ENCODE measurements at places on chromosomes 4 and X. TPM values are rescaled to one million over a fixed set of nuclear protein-coding genes. Genes with fewer than 3 reads are reported as not detected.

NLGN3 gene
- total RNA-seq, result 0.20 TPM

KLHL34 gene
- not detected for total RNA-seq

RWDD4 gene
- total RNA-seq, result 18.6 TPM

TBCK gene
- total RNA-seq, result 4.9 TPM

FGFRL1 gene
- total RNA-seq, result 48.2 TPM

MAGEA11 gene
- total RNA-seq, result not detected

TRPC5OS gene
- total RNA-seq, result not detected

SLC9B1 gene
- not detected for total RNA-seq

FAM156B gene
- total RNA-seq, result 29.0 TPM

ADD1 gene
- 132 TPM for total RNA-seq

TGIF2LX gene
- total RNA-seq, result not detected

DNA sequence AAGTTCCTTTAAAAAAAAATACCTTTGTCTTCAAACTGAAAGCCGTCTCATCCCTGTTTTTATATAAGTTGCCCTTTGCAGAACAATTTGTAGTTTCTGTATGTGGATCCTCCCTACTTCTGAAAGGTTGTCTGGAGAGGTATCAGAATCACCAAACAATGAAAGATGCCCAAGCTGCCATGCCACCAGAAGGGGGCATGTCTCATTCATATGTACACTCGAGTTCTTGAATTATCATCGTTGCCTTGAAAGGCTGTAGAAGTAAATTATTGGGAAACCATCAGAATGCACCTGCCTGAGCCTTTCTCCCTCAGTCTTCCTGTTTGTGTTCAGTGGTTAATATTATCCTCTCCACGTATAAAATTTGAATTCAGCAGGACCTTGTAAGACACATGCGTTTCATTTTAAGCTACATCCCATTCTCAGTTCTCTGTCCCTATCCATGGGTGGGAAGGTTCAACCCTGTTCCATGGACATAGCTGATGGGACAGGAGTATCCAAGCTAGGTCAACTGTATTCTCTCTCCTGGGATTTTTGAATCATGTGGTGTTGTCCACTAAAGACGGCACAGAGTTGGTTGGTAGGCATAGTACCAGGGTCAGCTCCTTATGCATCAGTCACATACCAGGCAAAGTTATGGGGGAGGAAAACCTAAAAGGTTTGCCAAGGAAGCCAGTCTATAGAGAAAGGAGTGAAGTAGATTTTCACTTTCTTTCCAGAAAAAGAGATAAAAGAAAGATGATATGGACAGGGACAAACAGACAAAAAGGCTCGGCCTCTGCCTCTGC is 24.0 kb downstream of the GALNT7 start:
- DNase-seq, result peak; percentile 48

GRCh38 chrX:75074475-75074874 is 81.6 kb downstream of the ABCB7 start:
- no peak for DNase-seq

- no peak for DNase-seq
Observed at GRCh38 chr4:76611616-76612207, 176.7 kb downstream of the SHROOM3 start.

DNA sequence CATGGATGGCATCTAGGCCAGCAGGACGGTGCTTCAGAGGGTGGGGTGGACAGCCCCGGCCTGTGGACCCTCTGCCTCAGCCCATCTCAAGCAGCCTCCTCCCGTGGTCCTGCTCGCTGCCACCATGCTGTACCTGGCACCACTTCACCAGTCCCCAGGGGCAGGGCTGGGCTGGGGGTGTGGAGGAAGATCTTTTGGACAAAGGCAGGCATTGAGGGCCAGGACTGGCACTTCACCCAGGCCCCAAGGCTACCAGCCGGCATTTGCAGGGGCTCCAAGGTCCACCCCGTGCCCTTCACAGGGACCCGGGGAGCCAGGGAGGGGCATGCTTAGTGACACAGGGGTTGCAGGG is 713 bp downstream of the PLXNB3 start:
- DNase-seq, result no peak

- DNase-seq, result no peak
Observed at GRCh38 chrX:124354648-124355047, 8.3 kb downstream of the SH2D1A start.

DNA sequence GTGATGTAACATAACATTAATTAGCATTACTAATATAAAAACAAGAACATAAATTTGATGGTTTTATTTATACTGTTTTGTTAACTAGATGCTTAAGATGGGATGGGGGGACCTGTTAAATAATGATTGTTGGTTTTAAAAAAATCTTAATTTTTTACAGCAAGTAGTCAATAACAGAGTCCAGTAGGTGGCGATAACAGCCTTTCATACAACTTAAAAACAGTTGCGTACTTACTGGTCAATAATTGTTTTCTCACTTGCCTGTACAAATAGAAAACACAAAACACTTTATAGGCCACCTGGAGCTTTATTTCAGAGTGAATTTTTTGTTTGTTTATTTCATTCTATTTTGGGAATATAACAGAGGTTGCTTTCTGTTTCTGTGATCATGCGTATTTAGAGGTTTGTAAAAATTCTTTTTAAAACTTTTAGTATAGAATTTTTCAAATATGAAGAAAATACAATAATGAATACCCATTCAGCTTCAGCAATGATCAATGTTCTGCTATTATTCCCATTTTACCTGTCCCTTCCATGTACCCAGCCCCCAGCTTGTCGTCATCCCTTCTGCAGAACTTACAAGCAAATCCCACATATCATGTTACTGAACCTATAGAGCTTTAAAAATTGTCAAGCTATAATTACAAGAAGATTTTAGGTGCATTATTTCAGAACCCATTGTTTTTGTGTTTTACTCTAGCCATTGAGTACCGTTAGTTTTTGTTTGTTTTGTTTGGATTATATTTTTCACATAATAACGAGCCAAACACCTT is 97.1 kb downstream of the MRPL1 start:
- DNase-seq, result peak; percentile 19

- no peak for DNase-seq
Observed at GRCh38 chr4:124486423-124486822, 226.1 kb downstream of the ANKRD50 start.

DNA sequence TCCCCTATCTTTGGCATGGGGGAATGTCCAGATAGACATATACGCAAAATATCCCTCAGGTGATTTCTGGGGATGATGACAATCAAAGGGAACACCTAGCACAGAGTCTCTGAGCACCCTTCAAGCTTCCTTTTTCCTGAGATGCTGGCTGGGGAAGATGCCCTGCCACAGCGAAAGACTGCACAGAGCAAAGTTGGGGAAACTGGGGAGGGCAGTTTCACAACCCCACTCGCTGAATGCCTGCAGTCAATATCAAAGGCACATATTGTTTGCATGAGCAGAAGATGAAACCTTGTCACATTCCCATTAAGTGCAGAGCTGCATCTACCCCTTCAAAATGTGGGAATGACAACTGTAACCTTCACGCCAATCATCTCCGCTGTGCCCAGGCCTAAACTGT is 2.6 kb downstream of the GPC4 start:
- no peak for DNase-seq

- DNase-seq, result no peak
Observed at GRCh38 chr4:185834088-185834487, 22.1 kb upstream of the SORBS2 start.

DNA sequence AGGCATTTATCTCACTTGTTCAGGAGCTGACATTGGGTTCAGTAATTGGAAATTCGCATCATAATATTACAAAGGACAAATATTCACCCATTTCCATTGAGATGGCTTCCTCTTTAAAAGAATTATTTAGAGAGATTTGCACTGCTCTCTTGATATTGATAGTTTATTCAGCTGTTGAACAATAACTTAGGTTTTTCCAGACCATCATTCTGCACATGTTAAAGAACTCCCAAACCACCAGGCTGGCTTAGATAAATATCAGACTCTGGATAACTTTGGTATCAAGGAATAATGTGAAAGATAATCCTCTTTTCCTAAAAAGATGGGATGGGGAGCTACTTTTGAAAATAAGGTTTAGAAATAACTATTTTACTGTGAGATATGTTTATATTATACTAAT is 154.0 kb downstream of the GASK1B start:
- DNase-seq, result no peak

- peak; percentile 84 for DNase-seq
Observed at GRCh38 chrX:3286196-3286945, 60.1 kb downstream of the MXRA5 start.

GRCh38 chr4:123312116-123312515 is 84.5 kb upstream of the SPRY1 start:
- no peak for DNase-seq

DNA sequence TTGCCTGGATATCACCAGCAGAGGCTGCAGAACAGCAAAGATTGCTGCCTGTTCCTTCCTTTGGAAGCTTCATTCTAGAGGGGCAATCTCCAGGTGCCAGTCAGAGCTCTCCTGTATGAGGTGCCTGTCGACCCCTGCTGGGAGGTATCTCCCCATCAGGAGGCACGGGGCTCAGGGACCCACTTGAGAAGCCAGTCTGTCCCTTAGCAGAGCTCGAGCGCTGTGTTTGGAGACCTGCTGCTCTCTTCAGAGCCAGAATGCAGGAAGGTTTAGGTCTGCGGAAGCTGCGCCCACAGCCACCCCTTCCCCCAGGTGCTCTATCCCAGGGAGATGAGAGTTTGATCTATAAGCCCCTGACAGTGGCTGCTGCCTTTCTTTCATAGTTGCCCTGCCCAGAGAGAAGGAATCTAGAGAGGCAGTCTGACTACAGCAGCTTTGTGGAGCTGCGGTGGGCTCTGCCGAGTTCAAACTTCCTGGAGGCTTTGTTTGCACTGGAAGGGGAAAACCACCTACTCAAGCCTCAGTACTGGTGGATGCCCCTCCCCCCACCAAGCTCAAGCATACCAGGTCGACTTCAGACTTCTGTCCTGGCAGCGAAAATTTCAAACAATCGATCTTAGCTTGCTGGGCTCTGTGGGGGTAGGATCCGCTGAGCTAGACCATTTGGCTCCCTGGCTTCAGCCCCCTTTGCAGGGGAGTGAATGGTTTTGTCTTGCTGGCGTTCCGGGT is 57.9 kb downstream of the DKK2 start:
- DNase-seq, result no peak

DNA sequence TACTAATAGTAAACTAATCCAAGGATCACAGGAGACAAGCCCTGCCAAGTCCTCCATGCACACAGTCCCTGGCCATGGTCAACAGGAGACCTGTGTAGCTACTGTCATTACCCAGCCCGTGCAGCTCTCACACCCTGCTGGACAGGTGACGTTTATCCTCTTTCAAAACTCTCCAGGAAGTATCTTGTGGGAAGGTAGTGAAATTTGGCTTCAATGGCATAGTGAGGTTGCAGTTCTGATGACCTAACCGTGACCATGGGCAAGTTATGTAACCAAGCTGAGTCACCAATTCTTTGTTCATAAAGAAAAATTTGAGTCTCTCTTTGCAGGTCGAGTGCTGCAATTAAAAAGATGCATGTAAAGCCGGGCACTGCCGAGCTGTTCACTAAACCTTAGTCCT is 11.3 kb upstream of the SLC2A9 start:
- DNase-seq, result peak; percentile 76

GRCh38 chr4:88659055-88659889 is 38.4 kb downstream of the NAP1L5 start:
- peak; percentile 59 for DNase-seq

GRCh38 chrX:154490021-154490413 is 412 bp downstream of the SLC10A3 start:
- no peak for DNase-seq

DNA sequence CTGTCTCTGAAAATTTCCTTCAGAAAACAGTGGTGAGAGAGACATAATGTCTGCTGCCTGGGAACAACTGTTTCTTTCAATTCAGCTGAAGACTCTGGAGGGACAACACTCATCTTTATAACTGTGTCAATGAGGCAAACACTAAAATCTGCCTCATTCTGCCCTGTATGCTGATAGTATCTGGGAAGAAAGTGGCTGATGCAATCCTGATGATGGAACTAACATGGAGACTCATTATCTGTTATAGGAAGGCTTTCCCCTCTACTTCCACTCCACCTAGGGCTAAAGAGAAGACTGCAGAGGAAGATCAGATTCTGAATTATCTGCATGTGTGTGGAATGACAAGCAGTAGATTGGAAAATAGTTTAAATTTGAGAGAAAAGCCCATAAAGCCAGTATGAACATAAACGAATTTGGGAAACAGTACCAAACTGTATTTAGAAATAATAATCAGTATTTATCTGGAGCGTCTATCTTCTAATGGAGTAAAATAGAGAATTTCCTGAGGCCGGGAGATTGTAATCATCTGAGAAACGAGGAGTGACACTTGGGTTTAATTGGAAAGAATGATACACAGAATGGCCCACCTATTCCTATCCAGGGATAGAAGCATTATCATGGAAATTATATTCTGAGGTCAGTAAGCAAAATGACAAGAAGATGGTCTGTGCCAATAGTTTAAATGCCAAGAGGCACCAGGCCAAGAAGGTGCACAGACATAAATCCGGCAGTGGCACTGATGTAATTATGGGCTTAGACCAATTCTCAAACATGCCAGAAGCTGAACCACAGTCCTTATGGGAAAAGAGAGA is 85.4 kb downstream of the SHISA3 start:
- no peak for DNase-seq

- DNase-seq, result peak; percentile 35
Observed at GRCh38 chrX:14051416-14051815, 21.7 kb upstream of the GEMIN8 start.

DNA sequence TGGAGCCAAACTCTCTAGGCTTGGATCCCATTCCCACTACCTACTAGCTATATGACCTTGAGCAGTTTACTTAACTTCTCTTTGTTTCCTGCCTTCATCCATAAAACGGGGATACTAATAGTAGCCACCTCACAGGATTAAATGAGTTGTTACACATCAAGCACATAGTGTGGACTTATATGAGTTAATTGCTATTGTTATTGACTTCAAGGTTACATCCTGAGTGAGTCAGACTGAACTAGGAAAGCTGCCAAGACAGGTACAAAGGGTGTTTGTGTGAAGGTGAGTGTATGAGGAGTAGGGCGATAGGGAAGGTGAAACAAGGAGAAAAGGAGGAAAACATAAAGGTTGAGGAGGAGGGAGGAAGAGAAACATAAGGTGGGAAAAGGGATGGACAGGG is 32.2 kb downstream of the TFDP3 start:
- DNase-seq, result no peak

- peak; percentile 14 for DNase-seq
Observed at GRCh38 chrX:153818571-153819383, 11.6 kb downstream of the PDZD4 start.

- DNase-seq, result no peak
Observed at GRCh38 chr4:100130491-100130890, 59.8 kb downstream of the DDIT4L start.

DNA sequence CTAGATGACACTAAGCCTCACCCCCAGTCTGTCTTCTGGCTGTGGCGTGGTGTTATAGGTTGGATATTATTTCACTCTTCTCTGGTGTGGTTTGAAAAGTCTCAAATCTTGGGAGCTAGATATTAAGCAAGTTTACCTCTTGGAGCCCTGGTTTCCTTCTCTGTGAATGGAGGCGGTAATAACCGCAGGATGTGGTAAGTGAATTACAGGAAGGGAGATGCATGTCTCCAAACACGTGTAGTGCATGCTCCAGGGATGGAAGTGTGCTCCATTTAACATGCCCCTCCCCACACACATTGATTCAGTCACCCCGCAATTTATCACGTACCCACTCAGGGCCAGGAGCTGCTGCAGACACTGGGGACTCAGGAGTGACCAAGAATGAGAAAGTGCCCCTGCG is 4.9 kb downstream of the ZNF275 start:
- DNase-seq, result no peak

GRCh38 chr4:176001151-176002006 is 64.3 kb upstream of the WDR17 start:
- DNase-seq, result no peak

- DNase-seq, result no peak
Observed at GRCh38 chrX:30153175-30153880, 62.0 kb upstream of the MAGEB2 start.
